CD4-positive, alpha-beta T cell treated with Interleukin-15 for 1 hour (primary cell): ENCODE measurements at places on chromosomes 3 and 15.
A peak's percentile ranks its signal among the peaks of the same experiment; 100 is the strongest.

DNA sequence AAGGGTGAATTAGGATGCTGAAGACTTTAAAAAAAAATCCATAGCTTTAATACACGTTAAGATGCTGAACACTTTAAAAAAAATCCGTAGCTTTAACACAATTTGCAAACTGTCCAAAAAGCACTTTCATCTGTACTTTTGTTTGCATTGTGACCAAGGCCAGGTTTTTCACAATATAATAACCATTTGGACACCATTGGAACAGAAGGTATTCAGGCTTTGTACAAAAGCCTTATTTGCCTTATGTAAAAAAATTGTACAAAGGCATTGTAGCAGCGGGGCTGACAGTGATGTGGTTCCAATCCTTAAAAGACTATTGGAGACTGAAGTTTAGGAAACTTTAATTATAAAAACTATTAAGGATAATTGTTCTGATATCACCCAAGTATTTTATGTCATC lies 15.2 kb upstream of the ICE2 start:
- no peak for DNase-seq

DNA sequence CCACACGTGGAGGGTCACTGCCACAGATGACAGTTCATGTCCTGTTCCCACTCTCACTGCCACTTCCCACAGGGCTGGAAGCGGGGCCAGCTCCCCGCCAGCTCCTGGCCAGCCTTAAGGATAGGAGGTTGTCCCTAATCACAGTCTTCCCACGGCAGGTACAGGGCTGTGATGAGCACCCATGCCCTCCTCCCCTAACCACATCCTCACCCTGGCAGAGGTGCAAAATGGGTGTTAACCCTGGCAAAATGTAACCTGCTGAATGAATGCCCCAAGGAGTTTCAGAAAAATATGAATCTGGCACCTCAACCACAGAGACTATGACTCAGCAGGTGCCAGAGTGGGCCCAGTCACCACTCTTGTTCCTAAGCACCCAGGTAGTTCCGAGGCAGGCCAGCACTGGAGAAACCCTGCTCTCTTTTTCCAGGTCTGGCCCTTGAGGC lies 185.1 kb upstream of the TPM1 start:
- no peak for DNase-seq

DNA sequence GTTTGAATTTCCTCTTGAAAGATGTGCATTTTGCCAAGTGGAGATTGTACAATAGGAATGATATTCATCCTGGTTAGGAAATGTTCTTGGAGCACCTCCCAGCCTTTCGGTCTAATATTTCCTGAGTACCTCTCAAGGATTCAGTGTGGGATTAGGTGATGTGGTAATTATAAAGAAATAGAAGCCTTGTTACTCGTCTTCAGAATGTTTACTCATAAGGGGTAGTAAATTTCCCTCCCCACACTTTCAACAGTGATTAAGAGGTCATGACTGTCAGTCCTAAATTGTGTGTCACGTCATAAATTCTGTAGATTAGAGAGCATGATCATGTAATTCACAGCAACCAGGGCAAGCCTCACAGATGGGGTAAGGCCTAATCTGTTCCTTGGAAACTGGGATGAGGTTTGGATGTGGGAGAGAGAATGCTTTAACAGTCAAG lies 633.1 kb upstream of the TBL1XR1 start:
- no peak for DNase-seq

DNA sequence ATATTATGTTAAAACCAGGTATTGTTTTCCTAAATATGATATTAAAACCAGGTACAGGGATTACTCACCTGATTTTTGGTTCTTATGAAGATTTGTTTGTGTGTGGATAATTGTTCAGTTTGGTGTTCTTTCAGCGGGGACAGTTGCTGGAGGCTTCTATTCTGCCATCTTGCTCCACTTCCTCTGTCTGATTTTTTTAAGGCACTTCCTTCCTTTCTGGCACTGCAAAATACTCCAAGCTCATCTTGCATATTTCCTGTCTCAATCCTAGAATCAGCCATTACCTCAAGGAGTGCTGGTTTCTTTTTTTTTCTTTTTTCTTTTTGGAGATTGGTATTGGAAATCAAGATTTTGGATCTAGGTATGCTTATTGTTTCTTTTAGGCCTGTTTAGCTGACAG lies 229.9 kb downstream of the SV2B start:
- no peak for DNase-seq

DNA sequence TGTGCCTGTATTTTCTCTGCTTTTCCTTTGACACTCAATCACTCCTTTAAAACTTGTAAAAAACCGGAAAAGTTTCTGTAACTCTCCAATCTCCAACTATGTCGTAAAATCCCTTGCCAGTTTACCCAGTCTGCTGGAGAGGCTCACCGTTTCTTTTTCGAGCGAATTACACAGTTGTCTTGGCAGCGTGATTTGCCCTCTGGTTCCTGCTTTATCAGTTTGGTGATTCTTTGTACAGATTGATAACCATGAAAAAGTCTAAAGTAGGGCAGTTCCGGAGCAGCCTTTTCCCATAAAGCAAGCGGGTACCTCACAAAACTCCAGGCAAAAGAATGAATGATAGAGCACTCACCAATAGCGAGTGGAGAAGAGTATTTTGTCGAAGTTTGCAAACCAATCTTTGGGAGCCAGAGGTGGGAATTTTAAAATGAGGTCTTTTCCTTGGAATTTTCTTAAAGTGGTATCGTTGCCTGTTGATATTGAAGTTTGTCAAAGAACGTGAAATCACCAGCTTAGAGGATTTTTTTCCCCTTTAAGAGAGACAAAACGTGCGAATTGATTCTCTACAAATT lies at the start of gene TTC23:
Gene TTC23 (minus strand): TSS at position 312 of the 572 bp plus-strand sequence. CDS start 20,869 bp downstream, outside the sequence.
- DNase-seq = no peak

- no peak for DNase-seq
Observed at GRCh38 chr3:171168086-171168485, 141.6 kb upstream of the SLC2A2 start.

DNA sequence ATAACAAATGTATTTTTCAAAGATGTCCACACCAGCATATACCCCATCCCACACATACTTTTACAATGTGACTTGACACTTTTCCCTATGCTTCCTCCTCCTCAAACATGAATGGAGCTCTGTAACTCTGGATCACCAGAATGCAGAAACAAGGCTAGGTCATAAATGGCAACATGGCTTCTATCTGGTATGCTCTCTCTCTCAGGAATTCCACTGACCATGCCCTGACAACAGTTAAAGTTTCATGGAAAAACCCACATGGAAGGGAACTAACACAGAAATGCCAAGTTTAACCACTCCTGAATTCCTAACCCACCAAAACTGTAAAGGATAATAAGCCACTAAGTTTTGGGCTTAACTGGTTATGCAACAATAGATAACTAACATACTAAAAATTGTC lies 19.9 kb downstream of the MYO9A start:
- no peak for DNase-seq

DNA sequence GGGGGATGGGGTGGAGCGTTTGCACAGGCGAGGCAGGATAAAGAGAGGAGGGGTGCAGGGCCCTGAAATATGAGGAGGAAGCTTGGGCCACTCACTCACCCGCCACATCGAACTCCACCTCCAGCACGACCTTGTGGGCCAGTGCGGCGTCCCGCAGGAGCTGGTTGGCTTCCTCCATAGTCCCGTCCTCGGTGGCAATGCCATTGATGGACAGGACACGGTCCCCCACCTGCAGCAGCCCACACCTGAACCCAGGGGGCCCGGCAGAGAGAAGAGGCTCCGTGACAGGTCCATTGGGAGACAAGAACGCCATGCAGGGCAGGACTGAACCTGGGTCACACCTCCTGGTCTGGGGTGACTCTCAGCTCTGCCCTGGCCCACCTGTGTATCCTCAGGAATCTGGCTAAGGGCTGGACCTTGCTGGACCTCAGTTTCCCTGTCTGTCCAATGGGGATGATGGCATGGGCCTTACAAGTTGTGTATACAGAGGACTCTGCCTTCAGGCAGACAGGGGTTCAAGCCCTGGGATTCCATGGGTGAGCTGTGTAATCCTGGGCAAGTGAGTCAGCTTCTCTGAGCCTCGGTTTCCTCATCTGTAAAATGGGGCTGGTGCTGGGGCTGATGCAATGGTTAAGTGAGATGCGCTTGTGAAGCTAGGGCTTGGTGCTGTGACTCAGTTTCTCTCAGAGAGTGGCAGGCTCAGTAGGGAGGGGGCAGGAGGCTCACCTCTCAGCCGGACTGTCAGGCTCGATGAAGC lies 26.4 kb downstream of the GRIP2 start:
- DNase-seq = peak; percentile 14

- DNase-seq = no peak
Observed at GRCh38 chr3:10329495-10330015, 8.6 kb upstream of the SEC13 start.

GRCh38 chr3:62833538-62833937 lies 41.7 kb downstream of the CADPS start:
- DNase-seq = no peak

DNA sequence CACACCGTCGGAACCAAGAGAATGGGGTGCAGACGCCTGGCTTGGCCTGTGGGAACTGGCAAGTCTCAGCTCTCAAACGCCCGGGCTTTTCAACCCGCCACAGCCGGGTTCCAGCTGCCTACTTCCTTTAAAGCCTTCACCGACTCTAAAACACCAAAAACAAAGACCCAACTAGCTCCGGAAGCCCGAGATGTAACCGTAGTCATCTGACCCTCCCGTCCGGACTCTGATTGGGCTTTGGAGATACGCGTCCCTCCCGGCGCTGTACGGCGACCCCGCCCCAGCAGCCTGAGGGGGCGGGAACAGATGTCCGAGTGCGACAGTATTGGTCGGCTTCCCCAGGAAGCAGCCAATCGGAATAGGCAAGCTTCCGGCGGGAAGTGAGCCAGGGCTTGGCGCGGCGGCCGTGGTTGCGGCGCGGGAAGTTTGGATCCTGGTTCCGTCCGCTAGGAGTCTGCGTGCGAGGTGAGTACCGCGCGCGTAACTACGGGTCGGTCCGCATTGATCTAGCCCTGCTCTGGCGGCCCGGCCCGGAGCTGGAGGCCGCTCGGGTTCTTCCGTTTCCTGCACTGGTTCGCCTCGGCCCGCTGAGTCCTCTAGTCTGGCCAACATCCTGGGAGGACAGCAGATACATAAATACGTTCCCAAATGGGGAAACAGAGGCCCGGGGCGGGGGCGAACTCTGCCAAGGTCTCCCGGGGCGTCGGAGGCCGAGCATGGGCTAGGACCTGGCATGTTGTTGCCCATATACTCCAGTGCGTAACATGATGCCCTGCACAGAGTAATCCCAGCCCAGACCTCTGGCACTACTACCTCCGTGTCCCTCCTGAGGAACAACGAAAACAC lies at the start of gene BLM:
Gene BLM (plus strand): TSS at position 371 of the 846 bp plus-strand sequence. CDS start 30,047 bp downstream, outside the sequence.
- peak; percentile 97 for DNase-seq

DNA sequence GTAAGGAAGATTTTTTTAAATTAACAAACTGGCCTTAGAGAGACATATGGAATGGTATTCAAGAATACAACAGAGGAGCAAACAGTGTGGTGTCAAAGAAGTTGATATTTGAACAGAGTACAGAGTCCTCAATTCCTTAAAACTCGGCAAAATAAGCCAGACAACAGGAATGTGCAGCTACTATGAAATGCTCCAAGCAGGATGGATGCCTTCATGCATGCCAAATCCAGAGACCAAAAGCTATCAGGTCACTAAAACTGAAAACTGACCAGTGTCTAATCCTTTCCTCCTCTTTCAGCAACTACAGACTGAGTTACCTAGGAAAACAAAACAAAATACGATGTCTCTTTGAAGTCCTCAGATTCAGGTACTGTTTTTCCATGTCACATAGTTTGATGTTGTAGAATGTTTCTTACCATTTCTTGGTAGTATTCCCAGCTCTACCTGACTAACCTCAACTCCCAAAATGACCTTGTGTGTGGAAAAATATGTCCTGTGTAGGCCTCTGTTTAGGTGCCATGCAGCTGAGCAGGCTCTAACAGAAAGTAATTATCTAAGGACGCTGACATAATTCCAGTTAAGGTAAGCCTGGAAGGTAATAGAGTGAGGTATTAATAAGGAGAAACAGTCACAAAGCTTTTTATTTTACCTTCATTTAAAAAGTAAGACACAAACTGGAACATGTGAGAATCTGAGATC lies 46.9 kb downstream of the TBL1XR1 start:
- DNase-seq = no peak

- no peak for DNase-seq
Observed at GRCh38 chr3:176785171-176785570, 412.1 kb downstream of the TBL1XR1 start.

- no peak for DNase-seq
Observed at GRCh38 chr3:39705351-39705900, 104.0 kb upstream of the MYRIP start.

DNA sequence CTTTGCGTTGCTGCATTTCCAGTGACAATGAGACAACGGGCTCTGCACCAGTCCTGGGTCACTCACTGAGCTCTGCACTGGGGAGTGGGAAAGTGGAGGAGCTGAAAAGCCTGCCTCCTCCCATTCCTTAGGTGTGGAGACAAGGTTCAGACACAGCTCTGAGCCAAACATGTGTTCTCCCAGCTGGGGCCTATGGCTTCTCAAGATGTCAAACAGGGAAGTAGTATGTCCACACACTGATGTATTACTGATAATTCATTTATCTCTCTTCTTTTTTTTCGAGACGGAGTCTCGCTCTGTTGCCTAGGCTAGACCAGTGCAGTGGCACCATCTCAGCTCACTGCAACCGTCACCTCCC lies 90.2 kb upstream of the SLC4A7 start:
- no peak for DNase-seq

GRCh38 chr3:33795856-33796536 lies 2.4 kb upstream of the PDCD6IP start:
- no peak for DNase-seq
